ENCODE measurements at places on chromosomes 5 and 9. TPM values are rescaled to one million over a fixed set of nuclear protein-coding genes. Genes with fewer than 3 reads are reported as not detected.

- peak; percentile 55 for DNase-seq
These were observed 104.1 kb downstream of the TTLL11 start for GRCh38 chr9:121989010-121989409.

- DNase-seq, result peak; percentile 45
These were observed 38.1 kb upstream of the SPATA31D4 start for GRCh38 chr9:81890104-81890503.

GRCh38 chr9:5643005-5643624 is 14.2 kb downstream of the RIC1 start:
- peak; percentile 38 for DNase-seq

The CNTRL gene
- 24.6 TPM for total RNA-seq

The ANKRD33B gene
- total RNA-seq, result 6.4 TPM

The CDC20B gene
- 0.32 TPM for total RNA-seq

Measured in cardiac muscle cell (in vitro differentiated cells and primary cell).